ENCODE measurements at places on chromosomes 12 and 14.
A peak's percentile ranks its signal among the peaks of the same experiment; 100 is the strongest.

- DNase-seq = no peak
These were observed 82.7 kb upstream of the ESRRB start for GRCh38 chr14:76293221-76293620.

- DNase-seq = no peak
These were observed 119.7 kb downstream of the SLC25A47 start for GRCh38 chr14:100442498-100443490.

DNA sequence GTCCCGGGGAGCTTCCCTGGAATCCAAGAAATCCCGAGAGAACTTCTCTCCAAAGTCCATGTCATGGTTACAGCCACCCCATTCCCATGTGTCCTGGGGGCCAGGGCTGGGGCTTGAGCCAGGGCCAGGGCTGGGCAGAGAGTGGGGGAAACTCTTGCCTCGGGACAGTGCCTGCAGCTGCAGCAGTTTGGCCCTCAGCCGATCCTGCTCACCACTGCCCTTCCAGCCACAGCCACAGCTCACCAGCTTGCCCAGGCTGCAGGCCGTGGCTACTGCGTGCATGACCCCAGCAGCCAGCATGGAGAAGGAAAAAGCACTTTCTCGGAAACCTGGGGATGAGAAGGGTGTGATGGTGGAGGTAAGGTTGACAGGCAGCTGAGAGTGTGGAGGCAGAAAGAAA, 3.5 kb downstream of the WNT10B start:
- DNase-seq = no peak

DNA sequence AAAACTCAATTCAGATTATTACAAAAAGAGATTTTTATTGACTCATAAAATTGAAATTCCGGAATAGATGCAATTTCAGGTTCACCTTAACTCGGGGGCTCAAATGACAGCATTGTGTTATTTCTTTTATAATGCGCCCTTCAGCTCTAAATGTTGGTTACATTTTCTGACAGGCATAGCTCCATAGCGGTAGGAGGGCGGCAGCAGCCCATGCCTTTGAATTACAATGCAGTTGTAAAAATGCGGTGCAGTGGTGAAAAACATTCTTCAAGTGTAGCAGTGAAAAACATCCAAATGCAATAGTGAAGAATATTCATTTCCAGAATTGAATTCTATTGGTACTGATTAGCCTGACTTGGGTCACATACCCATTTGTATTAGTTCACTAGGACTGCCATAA, 215.3 kb upstream of the PKP2 start:
- DNase-seq = no peak

DNA sequence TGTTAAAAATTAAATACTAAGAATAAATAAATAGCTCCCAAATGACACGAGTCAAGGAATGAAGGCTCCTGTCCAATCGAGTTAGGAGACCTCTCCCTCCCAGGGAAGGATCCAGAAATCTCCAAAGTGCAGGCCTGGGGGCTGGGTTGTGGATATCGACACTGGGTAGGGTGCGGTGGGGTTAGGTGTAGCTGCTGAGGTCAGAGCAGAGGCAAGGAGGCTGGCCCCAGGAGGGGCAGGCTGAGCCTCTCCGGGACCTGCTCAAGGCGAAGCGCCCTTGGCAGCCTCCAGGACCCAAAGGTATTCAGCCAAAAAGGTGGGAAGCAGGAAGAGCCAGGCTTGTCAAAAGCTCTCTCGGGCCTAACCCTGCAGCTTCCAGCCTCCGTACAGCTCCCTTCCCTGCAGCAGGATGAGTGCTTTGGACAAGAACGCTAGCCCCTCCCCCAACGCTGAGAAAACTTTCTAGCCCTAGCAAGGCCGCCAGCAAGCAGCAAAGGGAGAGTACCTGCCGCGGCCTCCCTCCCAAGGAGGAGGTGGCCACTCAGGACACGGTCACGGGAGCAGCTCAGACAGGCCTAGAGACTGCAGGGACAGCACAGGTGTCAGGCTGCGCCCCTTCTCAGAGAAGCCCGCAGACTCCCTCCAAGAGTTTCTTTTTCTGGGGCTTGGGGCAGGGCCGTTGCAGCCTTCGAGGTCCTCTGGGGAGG, 3.7 kb upstream of the PNMA1 start:
- DNase-seq = no peak

DNA sequence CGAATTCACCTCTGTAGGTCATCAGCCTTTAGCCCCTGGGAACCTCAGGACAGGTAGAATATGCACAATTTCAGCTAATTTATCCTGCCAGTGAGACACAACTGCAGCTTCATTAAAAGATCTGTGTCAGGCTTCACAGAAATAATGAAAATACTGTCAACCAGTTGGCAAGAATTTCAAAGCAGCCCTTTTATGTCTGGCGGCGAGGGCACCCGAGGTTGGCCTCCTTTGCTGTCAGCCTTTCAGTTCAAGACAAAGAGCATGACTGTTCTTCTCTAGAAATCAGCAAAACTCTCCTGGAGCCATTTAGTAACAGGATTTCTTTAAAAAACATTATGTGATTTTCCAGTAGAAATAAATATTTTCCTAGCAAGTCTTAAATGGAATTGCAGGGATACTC, 75.9 kb downstream of the BBS10 start:
- DNase-seq = no peak

DNA sequence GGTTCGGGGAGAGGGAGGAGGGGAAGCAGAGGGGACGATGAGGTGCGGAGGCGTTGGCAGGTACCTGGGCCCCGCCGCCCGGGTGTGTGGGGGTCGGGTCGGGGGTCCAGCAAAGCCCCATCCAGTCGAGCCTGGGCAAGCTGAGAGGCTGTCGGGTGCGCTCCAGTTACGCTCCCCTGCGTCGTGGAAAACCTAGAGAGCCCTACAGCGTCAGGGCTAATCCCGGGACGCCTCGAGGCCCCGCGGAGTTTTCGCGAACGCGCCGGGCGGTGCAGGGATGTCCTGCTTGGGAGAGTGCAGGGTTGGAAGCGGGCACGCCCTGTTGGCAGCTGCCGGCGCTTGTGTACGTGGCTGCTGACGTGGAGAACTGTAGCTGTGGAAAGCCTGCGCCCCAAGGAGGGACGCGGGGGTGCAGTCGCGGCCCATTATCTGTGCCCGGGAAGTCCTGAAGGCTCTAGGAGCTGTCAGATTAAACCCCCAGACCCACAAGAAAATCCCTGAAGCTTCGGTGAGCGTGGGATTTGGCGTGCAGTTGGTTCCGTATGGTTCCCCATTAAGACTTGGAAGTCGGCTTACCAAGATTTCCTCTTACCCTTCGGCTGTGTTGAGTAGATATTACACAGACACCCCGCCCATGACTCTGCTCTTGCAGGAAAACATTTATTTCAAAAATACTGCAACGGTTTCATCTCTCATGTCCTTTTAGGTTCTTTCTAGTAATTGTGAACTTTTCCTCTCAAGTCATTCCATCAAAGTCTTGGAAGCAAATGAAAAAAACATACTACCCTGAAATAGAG, 11.3 kb upstream of the SLC38A2 start:
- DNase-seq = peak; percentile 83

GRCh38 chr14:100864960-100865681, 38.4 kb downstream of the RTL1 start:
- DNase-seq = no peak

DNA sequence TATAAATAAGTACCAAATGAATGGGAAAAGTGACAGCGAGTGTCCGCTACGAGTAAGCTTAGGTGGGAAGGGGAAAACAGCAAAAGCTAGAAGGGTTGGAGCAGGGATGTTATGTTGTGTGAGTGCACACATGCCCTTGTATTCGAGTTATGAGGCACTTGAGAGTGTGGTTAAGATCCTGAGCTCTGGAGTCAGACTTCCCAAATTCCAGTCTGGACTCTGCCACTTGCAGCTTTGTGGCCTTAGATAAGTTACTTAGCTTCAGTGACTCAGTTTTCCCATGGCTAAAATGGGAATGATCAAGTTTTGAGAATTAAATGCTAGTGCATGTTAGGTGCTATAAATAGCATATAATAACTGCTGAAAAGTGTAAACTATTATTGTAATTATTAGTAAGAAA, 44.9 kb downstream of the KTN1 start:
- DNase-seq = no peak
